ENCODE measurements at places on chromosomes 1 and 21.

DNA sequence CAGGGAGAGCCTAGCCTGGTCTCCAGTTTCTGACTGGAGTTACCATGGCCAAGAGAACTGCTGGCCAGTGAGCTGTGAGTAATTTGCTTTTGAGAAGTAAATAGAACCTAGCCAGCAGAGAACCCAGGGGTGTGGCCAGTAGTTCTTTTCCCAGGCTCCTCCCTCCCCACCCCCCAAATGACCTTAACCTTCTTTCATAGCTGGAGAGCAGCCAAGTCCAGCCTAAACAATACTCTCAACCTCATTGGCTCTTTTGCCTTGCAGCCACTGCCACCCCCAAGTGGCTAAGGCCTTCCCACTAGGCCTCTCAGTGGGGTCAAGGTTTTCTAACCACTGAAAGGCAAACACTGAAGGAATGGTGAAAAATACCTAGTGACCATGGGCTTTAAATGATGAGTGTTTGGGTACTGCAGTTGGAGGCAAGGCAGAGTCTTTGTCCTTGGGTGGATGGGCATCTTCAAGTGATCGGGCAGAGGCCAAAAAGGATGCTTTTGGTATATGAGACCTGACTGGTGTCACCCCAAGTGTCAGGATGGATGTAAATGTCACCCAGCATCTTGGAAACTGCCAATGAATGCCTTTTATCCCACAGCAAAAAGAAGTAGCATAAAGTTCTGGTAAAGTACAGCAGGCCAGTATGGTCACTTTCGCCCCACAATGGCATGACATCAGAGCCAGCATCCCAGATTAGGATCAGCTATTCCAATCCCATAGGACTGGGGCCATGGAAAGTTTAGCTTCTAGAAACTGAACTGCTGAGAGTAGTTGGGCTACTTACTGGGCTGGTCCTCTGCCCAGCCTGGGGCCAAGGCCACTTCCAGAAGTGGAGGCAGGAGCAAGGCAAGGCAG is 3.5 kb upstream of the PIGV start:
- DNase-seq = no peak

DNA sequence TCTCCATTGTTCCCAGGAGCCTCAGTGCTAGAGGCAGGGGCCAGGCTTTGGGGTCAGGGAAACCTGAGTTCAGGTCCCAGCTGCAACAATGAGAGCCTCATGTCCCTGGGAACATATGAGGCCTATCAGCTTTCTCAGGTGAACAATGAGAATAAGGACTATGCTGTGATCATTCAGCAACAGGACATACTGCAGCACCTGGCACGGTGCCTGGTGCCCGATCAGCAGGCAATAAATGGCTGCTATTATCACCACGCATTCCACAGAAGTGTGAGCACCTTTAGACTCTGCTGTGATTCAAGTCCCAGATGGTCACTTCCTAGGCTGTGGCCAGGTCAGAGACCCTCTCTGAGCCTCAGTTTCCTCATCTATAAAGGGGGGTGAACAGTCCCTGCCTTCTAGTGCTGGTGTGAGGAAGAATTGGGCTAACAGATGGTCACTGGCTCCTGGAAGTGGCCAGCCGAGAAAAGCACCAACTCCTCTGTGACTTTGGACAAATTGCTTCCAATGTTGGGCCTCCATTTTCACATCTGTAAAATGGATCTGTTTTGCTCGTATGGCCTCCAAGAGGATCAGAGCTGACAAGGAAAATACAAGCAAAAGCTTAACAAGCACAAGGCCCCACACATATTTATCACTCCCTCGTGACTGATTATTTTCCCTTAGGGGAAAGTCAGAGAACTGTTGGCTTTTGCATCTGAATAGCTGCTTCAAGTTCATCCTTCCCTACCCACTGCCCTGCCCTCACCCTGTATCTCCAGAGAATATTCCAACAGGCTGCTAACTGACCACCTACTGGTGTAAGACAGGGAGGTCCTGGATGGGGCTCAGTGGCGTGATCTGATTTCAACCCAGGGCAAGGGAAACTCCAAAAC is 1.1 kb downstream of the SLC5A9 start:
- no peak for DNase-seq

DNA sequence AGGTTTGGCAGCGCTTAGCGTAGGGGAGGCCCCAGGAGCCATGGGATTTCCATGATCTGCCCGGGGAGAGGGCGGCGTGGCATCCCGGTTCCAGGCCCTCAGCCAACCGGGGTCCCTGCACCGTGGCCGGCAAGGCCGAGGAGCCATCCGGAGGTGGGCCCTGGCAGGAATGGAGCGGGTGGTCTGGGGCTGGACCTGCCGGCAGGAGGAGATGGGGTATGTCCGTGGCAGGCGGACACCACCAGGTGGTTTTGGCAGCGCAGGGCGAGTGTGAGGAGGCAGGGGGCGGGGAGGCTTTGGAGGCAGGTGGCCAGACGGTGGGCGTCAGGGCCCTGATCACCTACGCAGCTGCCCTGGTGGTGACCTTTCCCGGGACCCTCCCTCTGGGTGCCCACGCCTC is 10.3 kb downstream of the PRKCZ start:
- DNase-seq = no peak

DNA sequence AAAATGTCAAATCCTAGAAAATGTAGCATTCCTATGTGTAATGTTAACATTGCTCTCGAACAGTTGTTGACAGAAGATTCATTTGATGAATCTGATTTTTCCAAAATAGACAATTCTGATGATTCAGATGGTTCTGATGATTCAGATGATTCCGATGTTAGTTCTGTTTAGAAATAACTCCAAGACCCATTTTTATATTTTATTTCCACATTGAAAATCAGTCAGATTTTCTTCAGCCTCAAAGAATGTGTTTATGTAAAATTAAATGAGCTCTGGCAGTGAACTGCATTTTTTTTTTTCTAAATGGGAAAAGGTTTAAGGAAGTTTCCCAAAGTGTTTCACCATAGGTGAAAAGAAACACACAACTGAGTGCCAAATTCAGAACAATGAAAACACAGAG is 136.5 kb downstream of the TSEN15 start:
- DNase-seq = no peak

DNA sequence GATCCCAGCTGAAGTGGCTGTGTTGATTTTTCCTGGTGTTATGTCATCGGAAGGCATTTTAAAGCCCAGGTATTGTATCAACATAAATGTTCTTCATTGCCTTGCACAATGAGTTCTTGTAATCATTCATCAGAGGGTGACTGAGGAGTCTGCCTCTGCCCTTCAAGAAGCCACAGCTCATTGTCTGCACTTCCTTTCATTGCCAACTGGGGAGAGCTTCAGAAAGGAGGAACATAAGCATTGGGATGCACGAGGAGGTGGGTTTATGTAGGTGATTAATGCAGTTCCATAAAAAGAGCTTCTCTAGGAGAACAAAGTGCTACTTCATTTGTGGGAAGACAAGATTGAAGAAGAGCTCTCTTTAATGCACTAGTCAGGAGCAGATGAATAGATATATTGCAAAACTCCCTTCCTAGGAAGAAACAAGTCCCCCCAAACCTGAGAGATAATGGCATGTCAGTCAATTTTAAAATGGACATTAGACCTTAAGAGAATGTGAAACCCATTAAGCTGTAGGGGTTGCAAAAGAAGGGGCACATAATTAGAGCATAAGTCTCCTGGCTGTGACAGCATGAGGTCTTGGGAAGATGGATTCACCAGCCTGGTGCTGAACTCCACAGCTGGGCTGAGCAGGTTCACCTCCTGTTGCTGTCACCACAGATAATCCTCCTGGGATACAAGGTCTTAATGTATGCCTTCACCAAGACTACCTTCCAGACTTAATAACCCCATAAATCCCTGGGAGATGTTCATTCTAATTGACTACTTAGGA is 124.6 kb downstream of the BACH1 start:
- DNase-seq = no peak

GRCh38 chr1:107883562-107883961 is 81.4 kb downstream of the VAV3 start:
- DNase-seq = no peak

DNA sequence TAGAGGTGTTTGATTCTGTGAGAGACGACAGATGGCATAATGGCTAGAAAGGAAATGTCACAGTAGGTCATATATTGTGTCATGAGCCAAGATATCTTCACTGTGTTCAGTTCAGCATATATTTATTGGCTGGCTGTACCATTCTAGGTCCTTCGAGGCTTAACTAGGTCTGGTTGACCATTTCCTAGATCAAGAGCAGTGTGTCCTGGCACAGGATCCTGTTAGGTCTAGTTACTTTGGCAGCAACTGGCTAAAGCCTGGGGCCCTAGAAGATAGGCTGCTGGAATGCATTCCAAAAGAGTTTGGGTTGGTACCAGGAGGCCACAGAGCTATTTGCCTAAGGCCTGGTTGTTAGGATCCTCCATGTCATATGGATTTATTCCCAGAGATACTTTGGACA is 20.9 kb downstream of the ZBTB40 start:
- DNase-seq = no peak

DNA sequence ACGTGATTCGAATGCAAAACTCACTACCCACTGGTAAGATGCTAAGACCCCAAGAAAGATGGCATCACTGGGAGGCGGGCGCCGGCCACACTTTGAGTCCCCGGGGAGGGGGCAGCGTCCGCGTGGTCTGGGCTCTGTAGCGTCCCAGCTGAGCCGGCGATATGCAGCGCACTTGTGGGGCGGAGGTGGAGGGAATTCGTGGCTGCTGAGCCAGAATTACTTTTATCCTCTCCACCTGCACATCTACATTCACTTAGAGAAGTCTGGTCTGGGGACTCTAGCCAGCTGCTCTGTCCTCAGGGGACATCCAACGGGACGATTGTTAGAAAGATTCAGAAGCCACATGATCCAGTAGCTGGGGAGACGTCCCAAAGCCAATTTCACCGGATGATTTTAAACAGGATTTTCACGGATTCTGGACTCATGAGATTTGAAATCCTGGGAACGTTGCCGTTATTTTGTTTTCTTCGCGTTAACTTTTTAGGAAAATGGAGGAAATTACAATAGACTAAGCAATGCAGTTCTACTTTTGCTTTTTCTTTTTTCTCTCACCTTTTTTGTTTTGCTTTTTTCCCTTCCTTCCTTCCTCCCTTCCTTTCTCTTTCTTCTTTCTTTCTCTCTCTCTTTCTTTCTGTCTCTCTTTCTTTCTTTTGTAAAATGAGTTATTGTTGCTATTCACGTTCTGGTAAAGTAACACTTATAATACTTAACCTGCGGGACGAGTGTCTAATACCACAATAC is 1.3 kb downstream of the JAM2 start:
- DNase-seq = peak; percentile 62

- no peak for DNase-seq
These were observed 81.1 kb downstream of the SIK1 start for GRCh38 chr21:43345746-43346409.

- DNase-seq = no peak
These were observed 18.2 kb downstream of the OR2C3 start for GRCh38 chr1:247517795-247518612.

DNA sequence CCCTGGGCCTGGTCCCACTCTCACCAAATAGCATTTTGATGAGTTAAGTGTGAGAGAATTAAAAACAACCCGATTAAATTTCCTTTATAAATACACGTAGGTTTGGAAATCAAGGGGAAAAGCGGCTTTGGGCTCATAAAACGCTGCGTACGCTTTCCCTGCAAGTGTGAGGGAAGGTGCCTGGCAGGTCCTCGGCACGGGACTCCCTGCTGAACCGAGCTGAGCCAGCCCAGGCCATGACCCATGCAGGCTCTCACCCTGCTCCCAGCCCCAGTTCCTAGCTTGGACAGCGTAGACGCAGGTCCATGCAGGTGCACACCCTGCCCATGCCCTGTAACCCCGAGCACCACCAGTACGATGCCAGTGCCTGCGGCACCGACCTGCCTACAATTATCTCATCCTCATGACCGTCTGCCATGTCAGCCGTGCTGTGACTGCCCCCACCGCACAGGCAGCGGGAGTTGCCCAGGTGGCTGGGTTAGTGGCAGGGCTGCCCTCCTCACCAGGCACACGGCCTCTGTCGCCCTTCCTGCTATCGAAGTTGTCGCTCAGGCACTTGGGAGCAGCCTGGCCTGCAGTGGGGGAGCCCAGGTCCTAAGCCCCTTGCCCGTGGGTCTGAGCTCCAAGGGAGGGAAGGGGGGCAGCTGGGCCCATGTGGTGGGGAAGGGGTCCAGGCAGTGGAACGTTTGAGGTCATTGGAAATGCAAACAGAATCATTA is 41.0 kb upstream of the ACTRT2 start:
- DNase-seq = peak; percentile 28

GRCh38 chr1:11550664-11551283 is 71.8 kb downstream of the DISP3 start:
- no peak for DNase-seq

DNA sequence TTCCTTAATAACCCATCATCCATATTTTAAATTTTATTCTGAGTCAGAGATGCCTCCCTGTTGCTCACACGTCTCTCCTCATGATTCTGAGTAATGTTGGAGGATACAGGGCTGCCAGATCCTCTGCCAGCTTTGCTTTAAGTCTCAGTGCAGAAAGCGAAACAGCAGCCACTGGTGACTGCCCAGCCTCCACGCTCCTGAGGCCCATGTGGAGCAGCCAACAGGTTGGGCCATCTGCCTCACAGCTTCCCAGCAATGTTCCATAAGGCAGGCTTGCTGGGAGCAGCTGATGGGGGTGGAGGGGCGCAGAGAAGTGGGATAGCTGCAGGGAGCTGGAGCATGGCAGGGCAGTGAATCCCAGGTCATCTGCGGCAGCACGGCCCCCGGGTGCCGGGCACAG is 104.2 kb downstream of the IGSF21 start:
- no peak for DNase-seq

DNA sequence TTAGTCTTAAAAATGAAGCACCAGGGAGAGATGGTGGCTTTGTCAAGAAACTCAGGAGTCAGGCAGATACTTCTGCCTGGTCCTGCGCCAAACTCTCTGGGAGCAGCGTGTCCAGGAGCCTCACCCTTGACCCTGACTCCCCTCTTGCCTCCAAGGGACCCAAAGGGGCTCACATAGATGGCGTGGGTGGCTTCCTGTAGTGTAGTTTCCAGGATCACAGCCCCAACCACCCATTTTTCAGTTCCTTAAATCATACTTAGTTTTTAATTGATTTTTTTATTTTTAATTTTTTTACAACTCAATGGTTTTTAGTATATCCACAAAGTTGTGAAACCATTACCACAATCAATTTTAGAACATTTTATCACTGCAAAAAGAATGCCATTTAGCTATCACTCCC is 107.7 kb upstream of the IGSF21 start:
- no peak for DNase-seq

DNA sequence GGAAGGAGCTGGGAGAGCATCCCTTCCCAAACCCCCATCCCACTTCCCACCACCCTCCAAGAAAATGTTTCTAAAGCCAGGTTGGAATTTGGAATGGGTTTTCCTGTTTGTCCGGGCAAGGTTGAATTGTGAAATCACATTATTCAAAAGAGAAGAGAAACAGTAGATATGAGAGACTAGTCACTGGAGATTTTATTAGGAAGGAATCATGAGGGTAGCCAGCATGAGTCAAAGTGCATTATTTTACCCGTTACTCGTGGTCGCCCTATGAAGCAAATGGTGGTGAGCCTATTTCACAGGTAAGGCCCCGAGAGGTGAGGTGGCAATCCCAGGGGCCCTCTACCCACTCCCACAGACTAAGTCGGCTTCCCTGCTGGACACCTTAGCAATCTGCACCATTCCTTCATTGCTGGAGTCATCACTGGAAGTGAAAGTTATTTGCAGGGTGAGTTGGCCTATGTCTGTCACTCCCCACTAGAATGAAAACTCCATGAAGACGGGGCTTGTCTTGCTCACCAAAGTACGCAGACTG is 52.8 kb downstream of the TOMM20 start:
- DNase-seq = peak; percentile 67

GRCh38 chr1:26853156-26853555 is 9.8 kb upstream of the SFN start:
- DNase-seq = peak; percentile 91

- DNase-seq = no peak
These were observed 29.8 kb upstream of the VTCN1 start for GRCh38 chr1:117240547-117240946.

Data from activated CD8-positive, alpha-beta memory T cell treated with anti-CD3 and anti-CD28 coated beads for 24 hours (primary cell).